Temporal lobe (tissue), 4 donors: ENCODE measurements at places on chromosomes 12 and 14. TPM values are rescaled to one million over a fixed set of nuclear protein-coding genes. Genes with fewer than 3 reads are reported as not detected.

Gene TAPBPL
- total RNA-seq: 0.98 TPM

Gene BRAP
- total RNA-seq: 17.7 TPM

Gene ADGRD1
- 2.7 TPM for total RNA-seq

Gene ART4
- total RNA-seq: 0.25 TPM

Gene TGM1
- 0.49 TPM for total RNA-seq

Gene SDR39U1
- 17.0 TPM for total RNA-seq

Gene ASCL1
- 8.6 TPM for total RNA-seq

Gene CIDEB
- 3.0 TPM for total RNA-seq
